Activated CD4-positive, alpha-beta T cell treated with anti-CD3 and anti-CD28 coated beads, Interleukin-2, amount 10 ng/mL, durations not matched to agents 7 days and 5 days (primary cell): ENCODE measurements at places on chromosomes 11 and 22. TPM values are rescaled to one million over a fixed set of nuclear protein-coding genes. Genes with fewer than 3 reads are reported as not detected.

- no peak for DNase-seq
These were observed 54.8 kb downstream of the DENND5A start for GRCh38 chr11:9210224-9210921.

- DNase-seq: no peak
These were observed 107.8 kb downstream of the LARGE1 start for GRCh38 chr22:33812360-33812977.

Gene MAPK8IP2
- total RNA-seq: 0.37 TPM

Gene OR2AT4
- not detected for total RNA-seq

GRCh38 chr22:23062616-23063538, 7.4 kb upstream of the GNAZ start:
- no peak for DNase-seq

DNA sequence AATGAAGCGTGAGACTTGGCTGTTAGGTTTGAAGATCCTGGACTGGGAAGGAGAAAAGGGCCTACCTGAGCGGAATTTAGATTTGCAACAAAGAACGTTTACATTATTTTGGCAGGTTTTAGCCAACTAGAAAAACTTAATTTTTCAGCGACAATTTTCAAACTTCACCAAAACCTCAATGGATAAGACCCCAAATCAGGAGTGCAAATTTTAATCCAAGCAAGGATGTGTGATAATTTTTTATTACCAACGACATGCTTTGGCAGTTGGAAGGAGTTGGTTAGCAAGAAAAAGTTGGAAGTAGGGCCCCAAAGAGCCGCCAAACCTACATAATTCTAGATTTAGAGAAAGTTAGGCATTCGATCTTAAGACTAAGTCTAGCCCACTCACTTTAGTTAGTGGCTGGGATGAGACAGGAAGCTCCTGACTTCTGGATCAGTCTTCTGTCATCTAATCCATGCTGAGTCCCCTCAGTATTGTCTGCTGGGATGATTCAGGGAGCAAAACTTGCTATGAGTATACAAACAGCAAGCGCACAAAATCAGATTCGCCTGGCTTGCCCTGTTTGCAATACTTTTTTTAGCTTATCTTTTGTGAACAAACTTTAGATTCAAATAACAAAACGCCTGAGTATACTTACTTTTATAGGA, 787 bp upstream of the RDX start:
- no peak for DNase-seq

DNA sequence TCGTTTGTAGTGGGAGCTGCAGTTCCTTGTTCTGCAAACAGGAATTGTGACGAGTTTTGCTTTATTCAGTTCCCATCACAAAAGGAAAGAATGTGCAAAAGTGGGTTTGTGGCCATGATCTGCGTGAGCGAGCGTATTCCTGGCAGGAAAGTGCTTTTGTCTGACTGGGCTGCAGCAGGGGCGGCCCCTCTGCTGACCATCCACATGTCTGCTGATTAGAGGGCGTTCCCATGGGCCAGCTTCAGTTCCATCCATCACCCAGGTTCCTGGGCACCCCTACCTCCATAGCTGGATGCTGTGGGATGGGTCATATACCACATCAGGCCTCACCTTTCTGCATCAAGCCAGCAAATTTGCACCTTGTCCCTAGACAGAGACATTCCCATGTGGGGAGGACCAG, 28.9 kb upstream of the GAL start:
- no peak for DNase-seq

DNA sequence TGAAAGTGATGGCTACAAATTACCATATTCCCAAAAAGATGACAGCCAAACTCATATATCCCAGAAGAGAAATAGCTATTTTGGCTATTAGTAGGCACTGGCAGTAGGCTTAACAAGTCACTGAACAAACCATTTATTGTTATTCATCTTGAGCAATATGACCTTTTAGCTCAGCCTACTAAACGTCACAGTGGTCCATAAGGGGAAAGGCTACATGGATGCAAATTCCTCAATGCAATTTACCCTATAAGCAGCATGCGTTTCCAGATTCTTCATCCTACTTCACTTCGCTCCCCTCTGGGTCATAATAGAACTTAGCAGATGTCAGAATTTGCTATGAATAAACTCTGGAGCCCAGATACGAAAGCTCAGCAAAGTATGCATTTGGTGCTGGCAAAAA, 114.0 kb downstream of the SIK3 start:
- DNase-seq: no peak

- no peak for DNase-seq
These were observed 37.3 kb downstream of the GALNT18 start for GRCh38 chr11:11584530-11584810.

DNA sequence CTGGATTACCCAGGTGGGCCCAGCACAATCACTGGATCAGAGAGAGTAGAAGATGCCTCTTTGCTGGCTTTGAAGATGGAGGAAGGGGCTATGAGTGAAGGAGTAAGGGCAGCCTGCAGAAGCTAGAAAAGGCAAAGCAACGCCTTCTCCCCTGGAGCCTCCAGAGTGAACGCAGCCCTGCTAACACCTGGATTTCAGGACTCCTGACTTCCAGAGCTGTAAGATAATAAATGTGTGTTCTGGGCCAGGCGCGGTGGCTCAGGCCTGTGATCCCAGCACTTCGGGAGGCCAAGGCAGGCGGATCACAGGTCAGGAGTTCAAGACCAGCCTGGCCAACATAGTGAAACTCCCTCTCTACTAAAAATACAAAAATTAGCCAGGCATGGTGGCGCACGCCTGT, 102.4 kb downstream of the MORC2 start:
- no peak for DNase-seq

GRCh38 chr11:118010738-118011461, 24.7 kb downstream of the IL10RA start:
- no peak for DNase-seq

- DNase-seq: no peak
These were observed 44.3 kb upstream of the CD82 start for GRCh38 chr11:44521148-44521547.

GRCh38 chr11:105774899-105775298, 165.0 kb downstream of the GRIA4 start:
- no peak for DNase-seq

Gene F2
- 0.15 TPM for total RNA-seq

DNA sequence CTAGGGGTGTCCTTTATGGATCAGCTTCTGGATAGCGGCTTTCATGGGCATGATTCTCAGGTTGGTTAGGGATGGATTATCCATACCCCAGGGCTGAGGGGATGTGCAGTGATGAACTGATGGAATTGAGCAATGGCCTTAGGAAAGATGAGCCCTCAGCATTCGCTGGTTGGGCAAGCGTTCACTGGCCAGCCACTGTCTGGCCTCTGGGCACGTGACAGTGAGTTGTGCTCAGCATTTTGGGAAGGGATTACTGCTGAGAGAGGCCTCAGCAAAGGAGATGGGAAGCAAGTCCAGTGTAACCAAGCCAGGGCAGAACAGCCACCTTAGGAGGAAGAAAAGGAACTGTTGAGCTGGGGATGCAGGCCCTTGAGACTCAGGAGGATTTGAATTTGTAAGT, 17.4 kb downstream of the UBASH3B start:
- no peak for DNase-seq

DNA sequence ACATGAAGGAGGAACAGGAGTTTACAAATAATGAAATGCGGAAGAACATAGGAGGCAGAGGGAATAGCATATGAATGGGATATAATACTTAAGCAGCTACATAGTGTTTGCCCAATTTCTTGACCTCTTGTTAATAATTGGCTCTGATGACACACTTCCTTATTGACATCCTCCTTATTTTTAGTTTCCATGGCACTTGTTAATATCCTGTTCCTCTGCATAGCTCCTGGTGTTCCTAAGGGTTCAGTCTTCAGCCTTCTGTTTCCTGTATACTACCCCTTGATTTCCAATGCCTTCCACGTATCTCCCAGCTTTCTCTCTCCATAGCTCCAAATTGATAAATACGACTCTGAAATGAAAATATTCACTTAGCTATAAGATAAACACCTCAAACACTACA, 663.8 kb upstream of the API5 start:
- no peak for DNase-seq

- DNase-seq: no peak
These were observed 63.3 kb downstream of the FBLN1 start for GRCh38 chr22:45565973-45566372.

- no peak for DNase-seq
These were observed 8.5 kb downstream of the C22orf31 start for GRCh38 chr22:29053048-29053702.

DNA sequence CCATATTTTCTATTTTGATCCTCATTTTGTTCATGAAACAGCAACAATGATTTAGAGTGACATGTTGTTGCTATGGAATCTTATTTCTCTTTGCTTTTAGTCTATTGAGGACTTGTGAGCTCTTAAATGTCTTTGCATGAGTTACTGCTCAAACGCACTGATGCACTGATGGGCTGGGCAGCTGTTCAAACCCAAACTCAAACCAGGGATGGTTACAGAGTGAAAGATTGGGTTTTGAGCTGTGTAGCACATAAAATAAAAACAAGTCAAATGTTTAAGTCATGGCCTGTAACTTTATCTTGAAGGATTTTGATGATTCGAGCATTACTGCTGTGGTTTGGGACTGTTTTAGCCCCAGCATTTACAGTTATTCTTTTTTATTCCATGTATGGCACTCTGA, 20.1 kb upstream of the NCAM1 start:
- no peak for DNase-seq

- DNase-seq: no peak
These were observed 8.1 kb downstream of the TANGO2 start for GRCh38 chr22:20028855-20029549.

DNA sequence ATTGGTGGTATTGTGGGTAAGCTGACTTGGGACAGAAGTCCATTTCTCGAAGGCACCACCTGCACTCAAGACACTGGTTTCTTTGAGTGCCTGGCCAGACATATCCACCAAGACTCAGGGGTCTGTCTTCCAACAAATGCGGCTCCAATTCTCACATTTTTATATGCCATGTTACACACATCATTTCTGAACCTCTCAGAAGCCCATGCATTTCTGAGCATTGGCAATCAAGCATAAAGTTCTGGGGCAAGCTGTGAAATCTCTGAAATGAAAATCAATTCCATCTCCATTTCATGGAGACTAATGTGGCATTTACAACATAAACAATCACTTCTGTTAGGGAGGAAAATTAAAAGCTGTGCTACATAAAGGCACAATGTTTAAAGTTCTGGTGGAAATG, 243.7 kb downstream of the KIRREL3 start:
- no peak for DNase-seq

DNA sequence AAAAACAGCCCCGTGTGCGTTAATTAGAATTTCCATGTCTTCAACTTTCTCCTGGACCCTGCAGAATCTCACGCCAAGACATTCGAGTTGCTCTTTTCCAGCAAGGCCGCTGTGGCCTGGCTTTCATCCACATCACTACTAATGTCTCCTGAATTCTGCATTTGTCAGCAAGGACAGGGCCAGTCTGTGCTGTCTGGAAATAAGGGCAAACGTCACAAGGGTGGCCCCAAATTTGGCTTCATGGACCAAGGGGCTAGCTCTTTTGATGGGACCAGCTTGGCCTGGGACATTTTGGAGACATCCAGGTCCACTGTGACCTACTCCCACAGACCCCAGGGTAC, 33.4 kb downstream of the KCNQ1OT1 start:
- DNase-seq: no peak

GRCh38 chr22:44711241-44711560, 9.2 kb downstream of the PRR5 start:
- no peak for DNase-seq

DNA sequence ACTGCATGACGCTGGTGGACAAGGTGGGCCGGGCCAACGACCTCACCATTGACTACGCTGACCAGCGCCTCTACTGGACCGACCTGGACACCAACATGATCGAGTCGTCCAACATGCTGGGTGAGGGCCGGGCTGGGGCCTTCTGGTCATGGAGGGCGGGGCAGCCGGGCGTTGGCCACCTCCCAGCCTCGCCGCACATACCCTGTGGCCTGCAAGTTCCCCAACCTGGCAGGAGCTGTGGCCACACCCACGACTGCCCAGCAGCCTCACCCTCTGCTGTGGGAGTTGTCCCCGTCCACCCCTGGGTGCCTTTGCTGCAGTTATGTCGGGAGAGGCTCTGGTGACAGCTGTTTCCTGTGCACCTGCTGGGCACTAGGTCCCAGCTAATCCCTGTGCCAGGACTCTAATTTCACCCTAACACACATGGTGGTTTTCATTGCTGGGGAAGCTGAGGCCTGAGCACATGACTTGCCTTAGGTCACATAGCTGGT, 49.0 kb upstream of the PPP6R3 start:
- DNase-seq: no peak

DNA sequence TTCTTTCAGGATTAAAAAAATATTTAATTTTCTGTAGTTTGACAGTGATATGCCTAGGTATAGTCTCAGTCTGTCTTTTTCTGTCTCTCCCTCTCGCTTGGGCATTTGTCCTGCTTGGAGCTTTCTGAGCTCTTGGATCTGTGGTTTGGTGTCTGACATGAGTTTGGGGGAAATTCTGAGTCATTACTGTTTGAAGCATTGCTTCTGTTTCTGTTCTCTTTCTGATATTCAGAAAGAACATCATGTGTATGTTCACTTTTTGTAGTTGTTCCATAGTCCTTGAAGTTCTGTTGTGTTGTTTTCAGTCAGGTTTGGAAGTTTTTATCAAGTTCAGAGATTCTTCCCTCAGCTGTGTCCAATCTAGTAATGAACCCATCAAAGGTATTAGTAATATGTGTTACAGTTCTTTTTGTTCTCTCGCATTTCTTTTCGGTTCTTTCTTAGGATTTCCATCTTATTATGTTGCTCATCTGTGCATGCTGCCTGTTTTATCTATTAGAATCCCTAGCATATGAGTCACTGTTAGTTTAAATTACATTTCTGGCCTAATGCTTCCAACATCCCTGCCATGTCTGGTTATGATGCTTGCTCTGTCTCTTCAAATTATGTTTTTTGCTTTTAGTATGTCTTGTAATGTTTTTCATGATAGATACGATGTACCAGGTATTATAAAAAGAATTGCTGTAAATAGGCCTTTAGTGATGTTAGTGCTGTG, 48.4 kb downstream of the DDX10 start:
- DNase-seq: no peak

DNA sequence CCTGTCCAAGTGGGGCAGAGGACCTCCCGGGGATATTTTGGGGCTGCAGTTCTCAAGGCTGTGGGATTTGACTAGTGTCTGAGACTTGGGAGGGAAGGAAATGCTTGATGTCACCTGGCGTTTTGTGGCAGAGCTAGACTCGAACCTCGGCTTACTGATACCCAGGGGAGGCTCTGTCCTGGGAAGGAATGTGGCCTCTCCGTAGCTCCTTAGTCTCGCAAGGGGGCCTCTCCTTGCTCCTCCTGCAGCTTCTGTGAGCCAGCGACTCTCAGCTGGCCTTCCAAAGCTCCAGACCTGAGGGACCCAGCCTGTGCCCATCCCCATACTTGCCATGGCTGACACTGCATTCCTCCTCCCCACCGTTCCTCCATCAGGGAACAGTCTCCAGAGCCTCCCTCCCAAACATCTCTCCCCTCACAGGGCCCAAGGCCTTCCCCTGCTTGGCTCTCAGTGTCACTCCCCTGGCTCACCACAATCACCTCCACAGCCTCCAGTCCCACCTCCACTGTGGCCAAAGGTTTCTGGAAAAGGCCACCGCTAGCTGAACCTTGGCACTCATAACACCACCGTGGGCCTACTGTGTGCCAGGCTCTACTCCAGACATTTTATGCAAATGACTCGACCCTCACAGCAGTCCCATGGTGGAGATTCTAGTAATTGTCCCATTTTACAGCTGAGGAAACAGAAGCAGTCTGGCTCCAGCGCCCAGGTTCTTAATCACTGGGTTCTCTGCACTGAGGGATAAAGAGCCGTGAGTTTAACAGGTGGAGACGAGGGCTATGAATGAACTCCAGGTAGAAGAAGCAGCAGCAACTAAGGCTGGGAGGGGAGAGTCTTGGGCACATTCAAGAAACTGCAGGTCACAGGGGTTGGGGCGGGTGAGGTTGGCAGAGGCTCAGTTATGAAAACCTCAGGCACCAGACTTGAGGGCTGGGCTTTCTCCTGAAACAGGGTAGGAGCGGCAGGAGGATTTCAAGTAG, 12.1 kb downstream of the P2RY2 start:
- DNase-seq: no peak
